ENCODE measurements at places on chromosomes 1 and 21.

DNA sequence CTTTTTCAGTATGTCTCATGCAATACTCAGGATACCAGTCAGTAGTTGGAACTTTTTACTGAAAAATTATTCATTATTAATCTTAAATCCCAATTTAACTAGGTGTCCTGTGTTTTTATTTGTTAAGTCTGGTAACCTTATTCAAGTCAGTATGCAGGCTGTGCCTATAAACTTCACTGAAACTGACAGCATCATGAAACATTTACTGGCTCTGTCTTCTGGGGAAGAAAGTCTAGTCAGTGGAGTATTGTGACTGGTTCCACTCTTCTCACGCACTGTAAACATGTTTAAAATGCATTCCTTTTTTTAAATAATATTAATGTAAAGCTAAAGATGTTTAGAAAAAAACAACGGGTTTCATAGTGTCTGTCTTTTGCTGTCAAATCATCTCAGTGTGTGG lies 739.7 kb downstream of the LTN1 start:
- no peak for DNase-seq

DNA sequence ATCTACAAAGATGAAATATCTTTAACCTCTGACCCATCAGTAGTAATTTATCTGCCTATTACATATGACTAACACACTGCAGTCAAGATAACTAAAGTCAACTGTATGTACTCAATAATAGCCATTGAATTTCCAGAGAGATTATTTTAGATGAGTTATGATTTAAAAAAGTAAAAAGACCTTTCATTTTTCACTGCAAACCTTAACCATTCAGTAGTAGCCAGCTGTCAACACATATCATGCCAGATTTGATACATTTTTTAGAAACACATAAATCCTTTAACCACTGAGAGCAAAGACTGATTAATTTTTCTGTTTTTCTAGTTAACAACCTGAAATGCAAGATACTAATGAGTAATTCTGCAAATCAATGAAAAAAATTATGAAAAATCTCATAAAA lies 31.0 kb downstream of the PALMD start:
- no peak for DNase-seq

DNA sequence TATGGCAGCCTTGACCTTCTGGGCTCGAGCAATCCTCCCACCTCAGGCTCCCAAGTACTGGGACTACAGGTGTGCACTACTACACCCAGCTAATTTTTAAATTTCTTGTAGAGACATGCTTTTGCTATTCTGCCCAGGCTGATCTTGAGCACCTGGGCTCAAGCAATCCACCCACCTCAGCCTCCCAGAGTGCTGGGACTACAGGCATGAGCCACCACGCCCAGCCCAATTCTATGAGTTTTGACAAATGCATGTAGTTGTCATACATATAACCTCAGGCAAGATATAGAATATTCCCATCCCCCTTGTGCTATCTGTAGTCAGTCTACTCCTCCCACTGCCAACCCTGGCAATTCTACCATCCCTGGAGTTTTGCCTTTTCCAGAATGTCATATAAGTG lies 38.7 kb upstream of the TTC22 start:
- DNase-seq, result no peak

DNA sequence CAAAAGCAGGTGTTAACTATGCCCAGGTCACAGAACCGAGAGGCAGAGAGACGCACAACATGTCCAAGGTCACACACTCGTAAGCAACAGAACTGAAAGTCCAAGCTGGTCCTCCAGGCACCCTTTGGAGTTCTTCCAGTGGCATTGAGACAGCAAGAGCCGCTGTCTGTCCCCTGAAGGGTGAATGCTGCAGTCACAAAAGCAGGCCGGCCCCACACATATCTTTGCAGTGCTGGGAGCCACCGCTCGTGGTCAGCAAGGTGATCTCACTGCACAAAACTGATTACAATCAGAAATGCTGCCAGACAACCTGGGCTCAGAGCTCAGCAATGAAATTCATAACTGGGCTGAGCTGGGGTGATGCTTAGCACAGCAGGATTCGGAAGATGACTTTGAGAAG lies 47.4 kb upstream of the RAB4A start:
- no peak for DNase-seq

DNA sequence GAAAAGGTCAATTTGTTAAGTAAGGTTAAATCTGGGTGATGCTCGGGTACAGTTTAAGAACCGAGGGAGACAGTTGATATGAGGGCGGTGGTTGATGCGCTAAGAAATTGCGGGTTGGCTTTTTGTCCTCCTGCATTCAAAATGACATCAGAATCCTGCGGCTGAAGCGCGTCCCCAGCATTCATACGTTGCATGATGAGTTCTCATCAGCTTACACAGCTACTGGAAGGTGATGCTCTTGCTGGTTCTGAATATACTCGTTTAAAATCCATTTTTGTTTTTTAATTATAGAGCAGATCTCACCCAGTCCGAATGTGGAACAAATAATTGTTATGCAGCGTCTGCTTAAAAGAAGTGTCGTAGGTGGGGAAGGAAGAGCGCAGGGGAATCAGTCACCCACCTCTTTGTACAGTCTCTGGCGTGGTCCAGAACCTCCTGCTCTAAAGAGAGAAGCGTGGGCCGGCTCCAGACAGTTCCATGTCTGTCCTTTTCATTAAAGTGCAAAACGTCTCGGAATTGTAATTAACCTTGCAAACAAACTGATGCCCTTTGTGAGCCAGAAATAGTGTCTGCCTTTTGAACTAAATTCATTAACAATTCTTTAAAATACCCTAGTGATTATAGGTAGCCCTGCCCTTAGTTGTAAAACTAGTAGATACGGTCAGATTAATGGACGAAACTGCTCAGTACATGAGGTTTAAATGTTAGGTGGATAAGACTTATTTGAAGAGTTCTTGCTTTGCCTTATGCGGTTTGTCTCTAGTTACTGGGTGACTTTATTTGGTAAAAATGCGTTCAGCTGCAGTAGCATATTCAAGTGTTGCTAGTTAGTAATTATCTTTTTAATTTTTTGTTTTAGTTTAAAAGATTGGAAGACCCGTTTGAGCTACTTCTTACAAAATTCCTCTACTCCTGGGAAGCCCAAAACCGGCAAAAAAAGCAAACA lies 741 bp downstream of the RGS2 start:
- DNase-seq, result peak; percentile 57

DNA sequence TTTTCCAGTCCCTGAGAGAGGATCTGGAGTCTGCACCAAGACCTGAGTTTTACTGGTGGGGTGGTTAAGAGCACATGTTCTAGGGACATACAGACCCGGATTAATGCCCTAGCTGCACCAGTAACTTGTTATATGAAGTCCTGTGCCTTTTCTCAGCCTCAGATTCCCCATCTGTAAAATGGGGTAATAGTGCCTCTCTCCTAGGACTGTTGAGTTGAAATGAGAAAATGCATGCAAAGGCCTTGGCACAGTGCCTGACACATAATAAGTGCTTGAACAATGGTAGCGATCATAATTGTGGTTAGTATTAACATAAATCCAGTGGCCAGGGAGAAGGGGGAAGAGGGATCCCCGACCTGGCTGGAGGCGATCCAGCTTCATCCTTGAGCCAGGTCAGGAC lies 12.3 kb downstream of the AHDC1 start:
- no peak for DNase-seq

DNA sequence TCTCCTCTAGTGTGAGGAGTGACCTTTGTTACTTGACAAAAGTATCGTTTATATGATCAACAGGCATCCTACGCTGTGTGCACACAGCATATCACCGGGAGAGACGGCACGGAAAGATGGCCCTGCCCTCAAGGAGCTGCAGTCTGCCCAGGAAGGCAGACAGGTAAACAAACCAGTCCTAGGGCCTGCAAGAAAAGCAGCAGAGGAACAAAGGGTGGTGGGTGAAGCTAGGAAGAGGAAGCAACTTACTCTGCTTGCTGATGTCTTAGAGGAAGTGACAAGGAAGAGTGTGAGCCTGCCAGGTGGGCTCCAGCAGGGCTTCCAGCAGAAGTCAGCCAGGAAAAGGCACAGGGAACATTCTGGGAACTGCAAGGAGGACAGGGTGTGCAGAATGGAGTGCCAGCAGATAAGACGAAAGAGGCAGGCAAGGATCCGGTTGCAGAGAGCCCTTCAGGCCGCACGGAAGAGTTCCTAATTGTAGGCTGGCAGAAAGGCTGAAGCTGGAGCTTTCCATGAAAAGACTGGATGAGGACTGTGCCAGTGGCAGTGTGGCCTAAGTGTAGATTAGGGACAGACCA lies 106.7 kb downstream of the SLC45A1 start:
- DNase-seq, result peak; percentile 46

All from stimulated activated CD4-positive, alpha-beta T cell treated with anti-CD3 and anti-CD28 coated beads, Interleukin-2, amount 100 ng/mL, for 24 hours (primary cell).